ENCODE measurements at places on chromosomes 7 and 10.

- no peak for DNase-seq
These were observed 77.5 kb downstream of the HGF start for GRCh38 chr7:81692146-81692905.

- DNase-seq: no peak
These were observed 15.6 kb downstream of the ARHGAP22 start for GRCh38 chr10:48589266-48589665.

DNA sequence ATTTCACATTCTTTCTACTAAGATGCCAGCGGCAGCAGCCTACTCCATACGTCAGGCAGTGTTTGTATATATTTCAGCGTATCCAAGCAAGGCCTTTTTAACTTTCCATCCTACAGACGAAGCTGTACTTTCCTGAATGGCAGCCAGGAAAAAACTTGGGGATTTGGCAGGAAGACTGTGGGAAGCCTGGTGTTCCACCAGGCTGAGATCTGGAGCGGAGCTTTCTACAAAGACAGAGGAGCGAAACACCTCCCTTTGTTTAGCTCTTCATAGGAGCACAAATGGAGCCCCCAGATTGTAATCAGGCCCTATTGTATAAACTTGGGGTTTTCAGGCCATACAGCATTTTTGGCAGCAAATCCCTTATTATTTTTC, 143.8 kb downstream of the TES start:
- DNase-seq: no peak

DNA sequence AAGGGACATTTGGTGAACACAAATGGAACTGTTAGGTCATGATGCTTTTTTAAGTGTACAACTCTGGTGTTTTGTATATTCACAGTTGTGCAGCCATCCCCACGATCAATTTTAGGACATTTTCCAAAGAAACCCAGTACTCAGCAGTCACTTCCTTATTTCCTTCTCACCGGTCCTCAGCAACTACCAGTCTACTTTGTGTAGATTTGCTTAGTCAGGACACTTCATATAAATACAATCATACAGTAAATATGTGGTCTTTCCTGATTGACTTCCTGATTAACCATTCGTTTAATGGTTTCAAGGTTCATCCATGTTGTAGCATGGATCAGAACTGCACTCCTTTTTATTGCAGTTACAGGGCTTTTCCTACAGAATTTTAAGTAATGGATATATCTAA, 14.4 kb downstream of the SGPL1 start:
- no peak for DNase-seq

- no peak for DNase-seq
These were observed 16.5 kb downstream of the PLXDC2 start for GRCh38 chr10:19832699-19833098.

DNA sequence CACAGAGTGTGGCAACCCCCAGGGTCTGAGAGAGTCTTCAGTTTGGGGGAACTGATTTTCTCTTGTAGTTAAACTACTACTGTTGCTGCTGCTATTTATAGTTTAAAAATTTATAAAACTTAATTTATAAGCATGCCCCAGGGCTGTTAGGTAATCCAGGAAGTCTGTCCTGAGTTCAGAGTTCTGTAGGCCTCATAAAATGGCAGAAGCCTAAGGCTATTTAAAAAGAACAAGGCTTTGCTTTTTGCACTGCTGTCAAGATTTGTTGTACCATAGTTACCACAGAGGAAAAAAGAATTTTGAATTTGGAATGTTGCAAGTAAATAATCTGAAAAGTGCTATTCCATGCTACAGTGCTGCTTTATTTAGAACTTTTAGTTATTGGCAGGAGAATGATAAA, 66.1 kb downstream of the AGK start:
- no peak for DNase-seq

DNA sequence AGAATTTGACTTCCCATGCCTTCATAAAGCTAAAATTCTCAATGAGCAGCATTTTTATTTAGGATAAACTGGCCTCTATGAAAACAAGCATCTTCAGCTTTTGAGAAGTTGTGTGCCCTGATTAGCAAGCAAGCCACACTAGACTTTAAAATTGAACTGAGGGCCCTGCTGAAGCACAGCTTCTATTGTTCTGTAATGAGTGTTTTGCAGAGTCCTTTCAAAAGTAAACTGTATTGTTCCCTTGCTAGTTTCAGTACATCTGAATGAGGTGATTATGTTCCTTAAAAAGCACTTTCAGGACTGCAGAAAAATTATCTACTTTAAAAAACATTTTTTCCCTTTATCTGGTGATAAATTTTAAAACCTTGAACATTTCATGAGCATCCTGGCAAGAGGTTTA, 113.3 kb upstream of the PRPS1L1 start:
- no peak for DNase-seq

GRCh38 chr7:29626730-29627129, 63.1 kb downstream of the PRR15 start:
- DNase-seq: no peak

GRCh38 chr10:109963439-109963838, 40.1 kb upstream of the XPNPEP1 start:
- no peak for DNase-seq

GRCh38 chr10:92156874-92157773, 133.8 kb downstream of the CPEB3 start:
- DNase-seq: no peak
